CD8-positive, alpha-beta memory T cell (primary cell): ENCODE measurements at places on chromosomes 16 and 17.

DNA sequence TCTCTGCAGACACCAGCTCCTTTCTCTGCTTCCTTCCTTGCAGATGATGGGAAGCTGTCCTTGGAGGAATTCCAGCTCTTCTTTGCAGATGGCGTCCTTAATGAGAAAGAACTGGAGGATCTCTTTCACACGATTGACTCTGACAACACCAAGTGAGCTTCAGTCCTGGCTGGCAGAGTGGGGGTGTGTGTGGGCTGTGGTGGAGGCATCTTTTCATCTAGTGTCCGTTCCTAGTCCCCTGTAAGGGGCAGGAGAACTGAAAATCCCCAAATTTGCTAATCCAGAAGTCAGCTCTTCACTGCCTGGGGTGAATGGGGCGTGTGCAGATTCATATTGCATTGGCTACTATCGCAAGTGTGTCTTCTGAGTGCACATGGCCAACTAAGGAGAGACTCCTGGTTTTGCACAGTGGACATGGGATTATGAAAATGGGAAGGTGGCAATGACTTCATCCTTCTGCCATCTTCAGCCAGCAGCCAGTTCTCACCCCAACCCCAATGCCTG lies 10.4 kb downstream of the NECAB2 start:
- DNase-seq, result no peak

GRCh38 chr17:81483085-81483861 lies 29.3 kb downstream of the ACTG1 start:
- DNase-seq, result peak; percentile 32

GRCh38 chr17:61211236-61211635 lies 188.4 kb upstream of the TBX2 start:
- DNase-seq, result no peak

- no peak for DNase-seq
These were observed 188.0 kb upstream of the AXIN2 start for GRCh38 chr17:65749479-65749878.

- DNase-seq, result peak; percentile 47
These were observed 2.4 kb upstream of the USP36 start for GRCh38 chr17:78842881-78843565.

GRCh38 chr17:17737961-17738894 lies 57.0 kb downstream of the RAI1 start:
- DNase-seq, result no peak

DNA sequence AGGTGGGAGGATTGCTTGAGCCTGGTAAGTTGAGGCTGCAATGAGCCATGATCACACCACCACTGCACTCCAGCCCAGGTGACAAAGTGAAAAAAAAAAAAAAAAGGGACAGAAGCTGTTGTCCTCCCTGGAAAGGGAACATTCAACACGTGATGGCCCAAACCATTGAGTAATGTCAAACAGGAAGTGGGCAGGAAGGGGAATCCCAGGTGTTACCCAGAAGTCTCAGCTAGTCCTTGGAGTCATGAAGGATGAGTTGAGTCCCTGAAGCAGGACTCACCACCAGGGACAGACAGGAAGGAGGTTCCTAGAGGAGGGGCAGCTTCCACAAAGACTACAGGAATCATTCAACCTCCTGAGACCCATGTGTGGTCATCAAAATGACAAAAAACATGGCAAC lies 19.8 kb upstream of the CMIP start:
- DNase-seq, result no peak
